ENCODE measurements at places on chromosomes 13 and 19.

DNA sequence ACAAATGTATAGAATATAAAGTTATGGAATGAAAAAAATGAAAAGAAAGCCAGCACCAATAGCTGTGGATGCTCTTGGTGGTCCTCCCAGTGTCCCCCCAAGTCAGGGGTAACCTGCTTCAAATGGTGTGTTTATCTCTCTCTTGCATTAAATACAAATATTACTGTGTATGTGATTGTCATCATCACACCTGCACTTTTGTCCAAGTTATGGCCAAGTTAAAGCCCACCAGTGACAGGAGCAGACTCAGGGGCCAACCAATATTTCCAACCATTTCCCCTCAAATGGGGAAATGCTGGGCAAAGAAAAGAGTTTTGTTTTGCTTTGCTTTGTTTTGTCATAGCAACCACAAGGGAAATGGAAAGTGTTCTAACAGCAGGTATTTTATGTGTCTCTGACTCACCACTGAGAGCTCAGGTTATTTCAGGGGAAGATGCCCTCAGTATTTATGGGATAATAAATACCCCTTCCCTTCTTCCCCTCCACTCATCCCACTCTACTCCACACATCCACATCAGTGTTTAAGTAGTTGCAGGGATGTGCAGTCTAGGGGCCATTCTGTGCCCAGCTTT, 133.6 kb downstream of the COL4A1 start:
- DNase-seq: no peak

DNA sequence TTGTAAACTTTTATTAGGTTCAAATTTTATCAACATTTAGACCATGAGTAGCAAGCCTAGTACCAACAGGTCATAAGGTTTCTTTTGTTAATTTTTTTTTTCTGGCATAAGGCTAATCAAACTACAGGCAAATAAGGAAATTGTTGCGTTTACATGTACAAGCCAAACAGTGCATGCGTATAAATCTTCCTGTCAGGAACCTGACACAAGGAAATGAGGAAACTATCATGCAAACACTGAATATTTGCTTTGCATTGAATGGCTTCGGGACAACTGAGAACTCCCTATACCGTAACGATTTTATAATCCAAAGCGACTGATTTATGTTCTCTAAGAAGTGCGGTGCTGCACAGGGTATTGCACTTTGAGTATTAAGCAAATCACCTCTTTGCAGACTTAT, 133.0 kb upstream of the TRPC4 start:
- no peak for DNase-seq

GRCh38 chr19:19559931-19560330, 21.9 kb downstream of the CILP2 start:
- DNase-seq: no peak

DNA sequence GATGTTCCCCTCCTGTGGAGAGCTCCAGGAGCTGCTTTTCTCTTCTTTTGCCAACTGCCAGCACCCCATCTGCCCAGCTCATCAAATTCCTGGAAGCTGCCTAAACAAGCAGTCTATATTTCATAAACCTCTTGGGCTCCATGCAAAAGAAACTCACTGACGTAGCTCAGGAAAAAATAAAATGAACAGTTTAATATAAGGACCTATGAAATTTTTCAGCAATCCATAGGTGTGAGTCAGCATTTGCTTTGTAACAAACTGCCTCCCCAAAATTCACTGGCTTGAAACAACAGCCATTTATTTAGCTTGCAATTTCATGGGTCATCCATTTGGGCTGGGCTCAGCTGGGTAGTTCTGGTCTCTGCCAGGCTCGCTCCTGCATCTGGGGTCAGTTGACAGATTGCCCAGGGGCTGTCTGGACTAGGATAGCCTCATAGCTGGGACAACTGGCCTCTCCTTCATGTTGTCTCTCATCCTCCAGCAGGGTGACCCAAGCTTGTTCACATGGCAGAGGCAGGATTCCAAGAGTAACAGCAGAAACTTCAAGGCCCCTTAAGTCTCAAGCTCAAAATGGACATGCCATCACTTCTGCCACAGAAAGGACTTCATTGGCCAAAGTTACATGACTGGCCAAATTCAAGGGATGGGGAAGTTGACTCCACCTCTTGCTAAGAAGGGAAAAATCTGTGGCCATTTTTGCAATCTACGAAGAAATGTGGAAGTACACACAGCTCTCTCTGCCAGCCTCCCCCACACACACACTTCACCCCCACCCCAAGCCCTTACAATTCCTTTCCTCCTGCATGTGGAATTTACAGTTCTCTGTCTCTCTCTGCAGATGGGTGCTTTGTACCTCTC, 7.9 kb upstream of the PVR start:
- no peak for DNase-seq

- DNase-seq: no peak
Measured at GRCh38 chr19:5093948-5094718, 125.2 kb downstream of the KDM4B start.

GRCh38 chr19:18043676-18044075, 35.7 kb downstream of the ARRDC2 start:
- DNase-seq: no peak

DNA sequence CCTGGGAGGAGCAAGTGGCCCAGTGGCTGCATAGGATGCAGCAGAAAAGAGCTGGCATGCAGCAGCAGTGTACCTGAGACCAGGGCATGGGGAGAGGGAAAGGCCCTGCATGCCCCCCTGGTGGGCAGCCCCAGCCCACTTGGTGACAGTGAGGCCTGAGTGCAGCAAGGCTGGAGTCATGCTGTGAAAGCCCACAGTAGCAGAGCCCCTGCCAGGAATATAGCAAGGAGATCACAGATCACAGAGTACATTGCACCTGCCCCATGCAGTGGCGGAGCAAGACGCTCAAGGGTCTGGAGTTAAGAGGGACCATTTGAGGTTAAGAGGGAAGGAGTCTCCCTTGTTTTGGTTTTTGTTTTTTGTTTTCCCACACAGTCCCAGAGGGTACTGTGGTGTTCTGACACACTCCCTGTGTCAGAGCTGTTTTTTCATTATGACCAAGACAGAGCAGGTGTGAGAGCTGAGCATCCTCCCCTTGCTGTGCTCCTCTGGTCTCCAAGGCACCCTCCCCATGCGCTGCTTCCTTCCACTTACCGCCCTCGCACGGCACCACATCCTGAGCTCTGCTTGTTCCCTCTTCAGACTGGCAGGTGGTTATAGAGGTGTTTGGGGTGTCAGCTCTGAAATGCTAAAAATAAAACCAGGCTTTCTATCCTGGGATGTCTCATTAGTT, 85.0 kb upstream of the UBL3 start:
- peak; percentile 14 for DNase-seq

- no peak for DNase-seq
Measured at GRCh38 chr19:31145007-31145406, 204.2 kb downstream of the TSHZ3 start.

- no peak for DNase-seq
Measured at GRCh38 chr13:45826731-45827130, 24.8 kb downstream of the SIAH3 start.

DNA sequence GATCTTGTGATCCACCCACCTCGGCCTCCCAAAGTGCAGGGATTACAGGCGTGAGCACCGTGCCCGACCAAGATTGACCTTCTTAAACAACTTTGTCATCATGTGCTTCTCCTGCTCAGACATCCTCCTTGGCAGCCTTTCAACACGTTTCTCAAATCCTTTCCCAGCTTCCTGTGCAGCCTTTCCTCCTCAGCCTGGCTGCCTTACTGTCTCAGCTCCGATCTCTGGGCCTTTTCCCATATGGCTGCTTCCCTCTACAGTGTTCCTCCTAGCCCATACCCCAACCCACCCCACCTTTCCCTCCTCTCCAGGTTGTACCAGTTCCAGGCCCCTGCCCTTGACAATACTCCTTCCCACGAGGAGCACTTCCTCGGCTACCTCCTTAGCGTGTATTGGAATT, 7.2 kb downstream of the PHF11 start:
- no peak for DNase-seq

DNA sequence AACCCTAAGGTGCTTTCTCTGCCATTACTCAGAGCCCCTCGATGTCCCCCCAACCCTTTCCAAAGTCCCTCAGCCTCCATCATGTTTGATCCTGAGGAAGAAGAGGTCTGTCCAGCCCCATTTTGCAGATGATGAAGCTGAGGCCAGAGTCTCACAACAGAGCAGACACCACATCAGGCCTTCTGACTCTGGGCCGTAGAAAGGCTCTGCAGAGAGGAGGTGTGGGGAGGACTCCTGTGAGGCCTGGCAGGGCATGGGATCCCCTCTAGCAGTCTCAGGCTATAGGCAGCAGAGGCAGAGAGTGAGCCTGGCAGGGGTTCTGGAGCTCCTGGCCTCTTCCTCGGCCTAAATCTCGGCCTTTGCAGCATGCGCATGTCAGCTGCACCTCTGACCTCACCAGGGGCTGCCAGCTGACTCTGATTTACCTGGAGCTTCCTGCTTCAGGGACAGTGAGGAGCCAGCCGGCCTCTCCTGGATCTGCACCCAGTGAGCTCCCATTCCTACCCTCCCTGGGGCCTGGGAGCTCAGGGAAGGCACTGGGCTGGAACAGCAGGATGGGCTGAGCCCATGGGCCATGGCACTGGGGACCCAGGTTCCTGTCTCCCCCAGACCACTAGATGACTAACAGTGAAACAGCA, 41.7 kb upstream of the VSTM2B start:
- DNase-seq: no peak

DNA sequence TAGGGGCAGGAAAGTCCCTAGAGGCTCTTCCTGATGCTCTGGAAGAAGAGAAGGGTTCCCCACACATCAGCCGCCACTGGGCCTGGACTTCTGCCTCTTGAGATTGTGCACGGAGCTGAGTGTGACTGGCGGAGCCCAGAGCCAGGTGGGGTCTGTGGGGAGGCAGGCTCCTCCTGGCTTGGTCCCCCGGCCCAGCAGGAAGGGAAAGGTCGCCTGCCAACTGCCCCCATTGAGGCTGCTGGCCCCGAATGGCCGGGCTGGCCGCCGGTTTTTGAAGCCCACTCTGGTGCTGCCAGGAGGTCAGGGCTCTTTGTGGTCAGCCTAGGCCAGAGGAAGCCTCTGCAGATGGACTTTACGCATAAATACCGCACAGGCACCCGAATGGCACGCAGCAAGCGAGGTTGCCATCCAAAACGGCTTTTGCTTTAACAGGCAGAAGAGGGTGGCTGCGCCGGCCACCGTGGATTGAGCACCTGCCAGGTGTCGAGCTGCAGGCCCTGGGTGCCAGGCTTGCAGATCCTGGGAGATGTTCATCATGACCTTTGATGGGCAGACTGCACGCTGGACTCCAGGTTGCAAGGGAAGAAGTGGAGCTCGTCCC, 5.0 kb downstream of the DAZAP1 start:
- DNase-seq: no peak

DNA sequence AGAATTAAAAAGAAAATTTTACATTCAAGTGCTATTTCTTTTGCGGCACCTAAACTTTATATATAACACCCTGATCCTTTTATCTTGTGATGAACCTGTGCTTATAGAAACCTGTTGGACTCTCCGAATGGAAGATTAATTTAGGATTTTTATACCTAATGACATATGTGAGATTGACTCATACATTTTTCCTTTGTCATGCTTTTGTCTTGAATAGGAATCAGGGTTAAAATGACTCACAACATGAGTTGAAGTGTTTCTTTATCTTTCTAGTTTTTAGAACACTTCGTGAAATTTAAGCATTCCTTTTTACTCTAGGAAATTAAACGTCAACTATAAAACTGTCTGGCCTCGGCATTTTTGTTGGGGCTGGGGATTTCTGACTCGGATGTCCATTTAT, 378.9 kb downstream of the PCDH20 start:
- no peak for DNase-seq

DNA sequence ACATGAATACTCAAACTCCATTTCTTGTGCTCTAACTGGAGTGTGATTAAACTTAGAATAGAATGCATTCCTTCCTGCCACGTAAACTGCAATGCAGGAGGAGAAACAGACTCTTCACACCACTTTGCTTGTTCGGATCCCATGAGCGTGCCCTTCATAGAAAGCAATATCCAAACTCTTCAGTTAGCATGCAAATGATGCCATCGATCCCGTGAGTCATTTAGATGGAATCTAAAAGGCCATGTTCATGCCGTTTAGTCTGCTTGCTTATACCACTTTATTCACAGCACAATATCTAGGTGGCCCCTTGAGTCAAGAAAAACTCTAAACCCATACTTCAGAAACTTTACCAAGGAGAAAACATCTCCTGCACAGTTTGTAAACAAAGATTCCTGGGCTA, 225.8 kb downstream of the OXGR1 start:
- DNase-seq: no peak

DNA sequence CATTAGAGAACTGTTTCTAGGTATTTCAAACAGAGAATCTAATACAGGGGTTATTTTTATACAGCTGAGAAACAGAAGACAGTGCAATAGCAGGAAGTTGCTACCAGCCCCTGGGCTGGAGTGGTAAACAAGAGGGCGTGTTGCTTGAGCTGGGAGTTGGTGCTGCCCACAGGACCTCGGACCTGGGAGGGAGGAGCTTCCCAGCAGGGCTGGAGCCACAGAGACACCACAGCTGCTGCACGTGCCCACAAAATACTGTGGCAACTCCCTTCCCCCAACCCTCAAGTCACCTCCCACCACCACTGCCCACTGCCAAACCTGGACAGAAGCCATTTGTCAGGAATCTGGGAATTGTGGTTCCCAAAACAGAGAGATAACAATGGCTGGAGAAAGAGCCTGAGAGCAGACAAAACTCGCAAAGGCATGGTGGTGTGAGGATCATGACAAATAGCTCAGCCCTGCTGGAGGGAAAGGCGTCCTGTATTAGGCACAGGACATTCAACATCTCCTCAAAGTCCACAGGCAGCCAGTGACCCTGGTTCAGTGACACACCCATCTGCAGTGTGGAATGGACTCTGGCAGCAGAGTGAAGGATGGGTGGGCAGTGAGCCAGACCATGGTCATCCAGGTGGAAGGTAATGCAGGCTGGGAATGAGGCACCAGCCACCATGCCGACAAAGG, 57.2 kb downstream of the SPATA13 start:
- DNase-seq: no peak

- DNase-seq: no peak
Measured at GRCh38 chr13:114161644-114162532, 17.2 kb upstream of the CFAP97D2 start.

GRCh38 chr19:43616306-43616705, 3.1 kb downstream of the ZNF428 start:
- DNase-seq: no peak

DNA sequence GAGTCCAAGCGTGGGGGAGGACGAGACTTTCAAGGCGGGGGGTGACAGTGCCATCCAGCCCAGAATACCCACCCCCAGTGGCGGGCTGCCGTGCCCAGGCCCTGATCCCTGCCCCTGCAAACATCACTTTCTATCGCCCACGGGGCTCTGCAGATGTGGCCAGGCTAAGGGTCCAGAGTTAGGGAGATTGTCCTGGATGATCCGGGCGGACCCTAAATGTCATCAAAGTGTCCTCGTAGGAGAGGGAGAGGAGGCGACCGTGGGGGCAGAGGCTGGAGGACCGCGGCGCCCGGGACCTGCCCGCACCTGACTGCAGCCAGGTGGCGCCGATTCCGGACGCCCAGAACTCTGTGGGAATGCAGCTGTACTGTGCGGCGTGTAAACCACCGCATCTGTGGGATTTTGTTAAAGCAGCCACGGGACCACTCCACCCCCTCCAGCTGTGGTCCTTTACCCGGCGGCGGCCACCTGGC, 32.4 kb downstream of the GJA3 start:
- DNase-seq: no peak
